ENCODE measurements at places on chromosomes 11 and 22.

- no peak for DNase-seq
Observed at GRCh38 chr11:103031834-103032233, 60.1 kb downstream of the DCUN1D5 start.

GRCh38 chr11:107587306-107587979, 3.5 kb upstream of the ELMOD1 start:
- DNase-seq, result no peak

DNA sequence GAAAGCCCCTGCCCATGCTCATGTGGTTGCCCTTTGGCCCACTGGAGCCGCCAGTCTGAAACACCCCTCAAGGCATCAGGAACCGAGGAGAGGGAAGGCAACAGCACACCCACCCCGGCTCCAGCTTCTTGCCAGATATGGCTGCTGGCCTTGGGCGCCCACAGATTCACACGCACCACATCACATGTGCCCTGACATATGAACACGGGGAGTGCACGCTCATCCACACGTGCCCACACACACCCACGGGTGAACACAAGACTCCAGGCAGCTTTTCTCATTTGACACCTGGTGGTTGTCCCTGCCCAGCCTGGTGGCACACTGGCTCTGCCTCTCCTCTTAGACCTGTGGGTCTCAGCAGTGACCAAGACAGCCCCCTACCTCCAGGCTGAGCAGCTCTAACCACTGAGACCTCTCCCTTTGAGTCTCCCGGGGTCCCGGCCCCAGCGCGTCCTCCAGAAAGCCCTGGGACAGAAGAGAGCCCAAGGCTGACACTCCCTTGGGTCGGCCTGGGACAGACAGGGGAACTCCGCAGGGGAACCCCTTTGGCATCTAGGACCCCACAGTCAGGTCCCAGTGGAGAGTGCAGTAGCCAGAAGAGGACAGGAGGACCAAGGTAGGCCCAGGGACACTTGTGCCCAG, 2.7 kb upstream of the MAPK12 start:
- DNase-seq, result no peak

DNA sequence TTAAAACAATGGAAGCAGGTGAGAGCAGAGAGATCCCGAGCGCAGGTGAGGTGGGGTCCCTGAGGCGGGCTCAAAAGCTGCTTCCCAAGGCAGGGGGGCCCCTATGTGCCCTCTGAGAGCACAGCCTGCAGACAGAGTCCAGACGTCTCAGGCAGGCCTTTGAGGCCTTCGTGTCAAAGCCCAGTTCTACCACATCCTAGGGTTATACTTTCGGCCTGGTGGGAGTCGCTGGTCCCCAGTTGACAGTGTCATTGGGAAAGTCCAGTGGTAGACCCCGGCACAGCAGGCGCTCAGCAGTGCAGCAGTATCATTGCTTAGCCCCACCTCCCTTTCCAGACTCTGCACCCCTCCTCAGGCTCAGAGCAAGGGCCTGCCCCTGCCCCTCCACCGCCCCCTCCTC, 9.1 kb downstream of the LINC01488 start:
- DNase-seq, result no peak

GRCh38 chr11:128822130-128822529, 45.0 kb downstream of the KCNJ1 start:
- no peak for DNase-seq

DNA sequence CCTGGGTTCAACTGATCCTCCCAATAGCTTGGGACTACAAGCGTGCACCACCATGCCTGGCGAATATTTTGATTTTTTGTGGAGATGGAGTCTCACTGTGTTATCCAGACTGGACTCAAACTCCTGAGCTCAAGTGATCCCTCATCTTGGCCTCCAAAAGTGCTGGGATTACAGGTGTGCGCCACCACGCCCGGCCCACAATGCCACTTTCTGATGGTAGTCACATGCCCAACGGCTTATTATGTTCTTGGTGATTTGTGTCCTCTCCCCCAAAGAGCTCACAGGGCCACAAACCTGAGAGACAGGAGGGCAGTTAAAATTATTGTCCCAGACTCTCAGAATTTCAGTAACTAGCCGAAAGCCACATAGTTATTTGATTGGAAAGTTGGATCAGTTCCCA, 9.6 kb downstream of the GRIK4 start:
- no peak for DNase-seq

GRCh38 chr11:77400775-77401449, 73.0 kb downstream of the PAK1 start:
- no peak for DNase-seq
